ENCODE measurements at places on chromosomes 2 and 18. TPM values are rescaled to one million over a fixed set of nuclear protein-coding genes. Genes with fewer than 3 reads are reported as not detected.

Gene TGFA
- polyA plus RNA-seq = 0.85 TPM

Gene EFEMP1
- 2.3 TPM for polyA plus RNA-seq

Gene GCG
- polyA plus RNA-seq = not detected

Gene KIAA2012
- polyA plus RNA-seq = not detected

Gene RASGRP3
- 20.2 TPM for polyA plus RNA-seq

Gene PIGN
- polyA plus RNA-seq = 7.4 TPM

Gene NLRC4
- polyA plus RNA-seq = not detected

Gene ACTG2
- polyA plus RNA-seq = 0.67 TPM

Gene HNRNPA3
- polyA plus RNA-seq = 134 TPM

Gene CHN1
- 134 TPM for polyA plus RNA-seq

Gene MOGAT1
- not detected for polyA plus RNA-seq

Gene CD8B2
- not detected for polyA plus RNA-seq

Gene SLC9A2
- 0.09 TPM for polyA plus RNA-seq

Gene AKAIN1
- polyA plus RNA-seq = not detected

Gene HOXD10
- not detected for polyA plus RNA-seq

Gene GRP
- not detected for polyA plus RNA-seq

All from neural cell (in vitro differentiated cells).